ENCODE measurements at places on chromosomes 3 and 15. TPM values are rescaled to one million over a fixed set of nuclear protein-coding genes. Genes with fewer than 3 reads are reported as not detected.

The PRR20G gene
- total RNA-seq, result not detected

The CLDN1 gene
- not detected for total RNA-seq

The RAB6B gene
- 0.13 TPM for total RNA-seq

The ARPP21 gene
- total RNA-seq, result 2.1 TPM

The DHFR2 gene
- 5.5 TPM for total RNA-seq

The SPINK8 gene
- not detected for total RNA-seq

The TMCO5A gene
- total RNA-seq, result not detected

The EXOSC7 gene
- total RNA-seq, result 51.3 TPM

The PARL gene
- 42.8 TPM for total RNA-seq

The LYZL4 gene
- not detected for total RNA-seq

The MOBP gene
- total RNA-seq, result not detected

The PP2D1 gene
- not detected for total RNA-seq

The MEX3B gene
- total RNA-seq, result 2.5 TPM

The ZNF717 gene
- total RNA-seq, result 12.4 TPM

The TPRG1 gene
- total RNA-seq, result 0.40 TPM

The CLDN18 gene
- total RNA-seq, result not detected

The SLC2A2 gene
- total RNA-seq, result not detected

The SERPINI2 gene
- not detected for total RNA-seq

The WDR93 gene
- 0.06 TPM for total RNA-seq
